ENCODE measurements at places on chromosomes 11 and 22. TPM values are rescaled to one million over a fixed set of nuclear protein-coding genes. Genes with fewer than 3 reads are reported as not detected.

DNA sequence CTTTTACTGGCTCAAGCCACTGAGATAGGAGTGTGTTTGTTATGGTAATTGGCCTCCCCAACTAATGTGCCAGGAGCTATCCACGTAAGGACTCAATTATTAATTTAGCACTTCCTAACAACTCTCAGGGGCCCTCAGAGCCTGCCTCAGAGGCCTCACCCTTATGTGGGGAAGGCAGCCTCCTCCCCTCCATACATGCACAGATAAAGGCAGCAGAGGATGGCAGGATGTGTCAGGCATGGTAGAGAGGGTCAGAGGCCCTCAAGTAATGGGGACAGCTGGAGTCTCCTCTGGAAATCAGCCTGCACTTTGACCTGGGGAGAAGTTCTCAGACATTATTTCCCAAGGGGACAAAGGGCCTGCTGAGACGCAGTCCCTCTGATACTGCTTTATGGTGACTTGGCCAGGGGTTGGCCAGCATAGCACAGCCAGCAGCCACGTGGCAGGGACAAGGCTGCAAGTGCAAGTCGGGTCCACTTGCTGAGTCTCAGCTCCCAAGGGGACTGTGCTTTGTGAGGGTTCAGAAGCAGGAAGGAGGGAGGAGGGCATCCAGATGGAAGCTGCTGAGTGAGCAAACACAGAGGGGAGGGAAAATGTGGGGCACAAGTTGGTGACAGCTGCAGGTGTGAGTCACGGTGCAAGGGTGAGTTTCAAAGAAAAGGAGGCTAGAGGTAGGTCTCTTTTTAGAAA lies 17.0 kb downstream of the MOGAT2 start:
- no peak for DNase-seq

DNA sequence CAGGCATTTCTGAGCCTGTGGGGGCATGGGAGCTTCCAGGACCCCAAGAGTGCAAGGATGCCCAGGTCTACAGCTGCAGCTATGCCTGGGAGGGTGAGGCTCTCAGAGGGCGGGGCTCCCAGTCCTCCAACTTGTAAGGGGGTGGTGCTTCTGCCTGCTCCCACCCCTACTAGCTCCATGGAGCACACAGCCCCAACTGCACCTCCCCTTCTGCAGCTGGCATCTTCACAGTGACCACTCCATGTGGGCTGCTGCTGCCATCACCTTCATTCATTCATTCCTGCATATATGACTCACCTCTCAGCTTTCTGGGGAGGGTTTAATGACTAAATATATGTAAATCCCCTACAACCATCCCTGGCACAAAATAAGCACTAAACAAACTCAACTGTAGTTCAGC lies 43.8 kb downstream of the CHST1 start:
- DNase-seq = no peak

- DNase-seq = peak; percentile 38
These were observed 137.8 kb downstream of the DBX1 start for GRCh38 chr11:20022363-20023081.

GRCh38 chr22:24166811-24167210 lies 14.5 kb upstream of the SUSD2 start:
- no peak for DNase-seq

- DNase-seq = peak; percentile 37
These were observed at the start of gene MOGAT2 for GRCh38 chr11:75717608-75718418. Gene MOGAT2, plus strand, starts transcription at chr11:75717838. Its CDS starts 51 bp downstream, at chr11:75717889.

GRCh38 chr11:123217897-123218296 lies 22.8 kb upstream of the CLMP start:
- DNase-seq = peak; percentile 25

DNA sequence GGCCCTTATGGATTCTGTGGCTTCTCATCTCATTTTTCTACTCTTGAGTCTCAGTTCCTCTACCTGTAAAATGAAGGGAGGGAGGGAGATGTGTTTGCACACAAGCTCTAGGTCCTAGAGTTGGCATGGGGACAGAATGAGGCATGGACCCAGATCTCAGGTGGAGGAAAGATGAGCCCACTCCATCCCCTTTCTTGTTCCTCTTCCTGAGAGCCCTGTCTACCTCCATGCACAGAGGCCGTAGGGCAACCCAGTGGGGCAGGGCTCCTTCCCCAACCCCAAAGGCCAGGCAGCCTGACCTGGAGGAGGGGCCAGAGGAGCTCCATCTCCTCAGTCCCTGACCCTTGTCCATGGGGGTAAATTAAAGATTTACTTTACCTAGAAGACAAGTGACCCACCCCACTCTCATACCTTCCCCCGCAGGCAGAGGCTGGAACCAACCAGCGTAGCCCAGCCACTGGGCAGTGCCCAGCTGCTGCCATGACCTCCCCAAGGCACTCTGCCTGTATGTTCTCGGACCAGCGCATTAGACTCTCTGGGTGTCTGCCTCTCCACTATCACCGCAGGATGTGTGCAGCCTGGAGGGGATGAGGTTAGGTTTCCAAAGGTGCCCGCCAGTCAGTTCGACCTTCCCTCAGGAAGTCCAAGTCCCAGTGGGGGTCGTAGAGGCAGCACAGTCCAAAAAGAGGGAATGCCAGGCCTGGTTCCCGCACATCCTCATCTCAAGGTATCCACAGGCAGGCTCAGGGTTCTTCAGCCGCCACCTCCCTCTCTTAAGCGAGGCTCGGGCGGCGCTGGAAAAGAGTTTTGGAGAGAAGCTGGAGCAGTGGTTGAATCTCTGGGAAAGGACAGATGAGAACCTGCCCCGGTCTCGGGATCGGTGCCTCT lies 3.0 kb downstream of the SMTN start:
- DNase-seq = no peak

- DNase-seq = peak; percentile 51
These were observed 122.9 kb downstream of the MAML2 start for GRCh38 chr11:96219981-96220623.

GRCh38 chr22:46775850-46776826 lies 13.7 kb downstream of the TBC1D22A start:
- DNase-seq = no peak

DNA sequence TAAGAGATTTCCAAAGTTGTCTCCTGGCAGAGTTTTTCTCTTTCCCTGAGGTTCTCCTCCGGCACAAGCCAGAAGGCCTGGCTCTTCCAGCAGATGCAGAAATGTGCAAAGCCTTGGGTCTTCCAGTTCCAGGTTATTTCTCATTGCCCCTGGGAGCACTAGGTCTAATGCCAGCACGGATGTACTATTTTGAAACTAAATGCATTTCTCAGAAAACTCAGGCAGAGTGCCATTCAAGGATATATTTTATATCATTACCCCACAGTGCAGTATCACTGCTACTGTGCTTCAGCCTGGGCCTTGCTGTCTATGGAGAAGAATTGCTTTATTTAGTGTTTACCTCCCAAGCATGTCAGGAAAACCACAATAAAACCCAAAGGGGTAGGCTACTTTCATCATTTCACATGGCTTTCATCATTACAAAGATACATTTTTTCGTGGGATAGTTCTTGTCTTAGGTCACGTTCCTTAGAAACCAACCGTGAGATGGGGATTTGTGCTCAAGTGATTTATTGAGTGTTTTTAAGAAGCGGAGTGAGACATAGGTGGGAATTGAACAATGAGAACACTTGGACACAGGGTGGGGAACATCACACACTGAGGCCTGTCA lies 22.4 kb upstream of the FZD4 start:
- DNase-seq = no peak

DNA sequence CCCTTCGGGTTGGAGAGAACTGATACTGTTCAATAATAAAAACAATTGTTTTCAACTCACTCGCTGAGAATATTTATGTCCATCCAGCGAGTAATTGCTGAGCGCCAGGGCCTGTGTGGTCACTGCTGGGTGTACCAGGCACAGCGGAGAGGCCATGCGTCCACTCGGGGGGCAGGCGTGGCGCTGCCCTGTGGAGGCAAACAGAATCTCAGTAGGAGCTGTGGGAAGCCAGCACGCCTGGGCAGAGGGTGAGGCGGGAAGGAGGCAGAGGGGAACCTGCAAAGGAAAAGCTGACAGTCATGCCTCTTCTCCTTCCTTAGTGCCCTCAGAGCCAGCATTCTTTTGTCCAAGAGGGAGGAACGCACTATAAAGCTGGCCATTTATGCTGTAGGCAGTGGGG lies 11.4 kb downstream of the GLB1L3 start:
- DNase-seq = no peak

GRCh38 chr22:20545681-20546521 lies 38.5 kb downstream of the MED15 start:
- no peak for DNase-seq

GRCh38 chr11:1505480-1505879 lies 18.9 kb upstream of the MOB2 start:
- no peak for DNase-seq

Gene ADAMTS8
- not detected for total RNA-seq

Gene CSF2RB
- total RNA-seq = not detected

Gene RGL4
- not detected for total RNA-seq

Gene RCN1
- 390 TPM for total RNA-seq

Gene CLDN5
- not detected for total RNA-seq

Gene CYB561A3
- total RNA-seq = 39.4 TPM

Gene C2CD2L
- total RNA-seq = 7.1 TPM

Gene FOSL1
- total RNA-seq = 286 TPM

Gene HBG2
- total RNA-seq = not detected

Gene MRGPRX3
- not detected for total RNA-seq
